Esophagus mucosa (tissue), 1 donor: ENCODE measurements at places on chromosomes 12 and 14.
A peak's percentile ranks its signal among the peaks of the same experiment; 100 is the strongest.

GRCh38 chr14:100900837-100901390 lies 2.6 kb downstream of the RTL1 start:
- ATAC-seq, result no peak

DNA sequence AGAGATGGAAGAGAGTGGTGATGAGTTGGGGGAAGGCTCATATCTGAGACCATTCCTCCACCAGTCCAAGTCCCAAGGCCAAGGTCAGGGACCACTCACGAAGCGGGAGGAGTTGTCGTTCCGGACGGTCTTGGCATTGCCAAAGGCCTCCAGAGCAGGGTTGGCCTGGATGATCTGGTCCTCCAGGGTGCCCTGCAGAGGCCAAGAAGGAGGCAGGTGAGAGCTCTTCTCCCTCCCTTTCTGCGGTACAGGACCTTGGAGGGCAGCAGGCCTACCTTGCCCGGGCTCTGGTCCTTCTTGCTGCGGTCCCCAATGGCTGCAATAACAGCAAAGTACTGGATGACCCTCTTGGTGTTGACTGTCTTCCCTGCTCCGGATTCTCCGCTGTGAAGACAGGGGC lies 4.0 kb downstream of the MYH7 start:
- ATAC-seq, result no peak

DNA sequence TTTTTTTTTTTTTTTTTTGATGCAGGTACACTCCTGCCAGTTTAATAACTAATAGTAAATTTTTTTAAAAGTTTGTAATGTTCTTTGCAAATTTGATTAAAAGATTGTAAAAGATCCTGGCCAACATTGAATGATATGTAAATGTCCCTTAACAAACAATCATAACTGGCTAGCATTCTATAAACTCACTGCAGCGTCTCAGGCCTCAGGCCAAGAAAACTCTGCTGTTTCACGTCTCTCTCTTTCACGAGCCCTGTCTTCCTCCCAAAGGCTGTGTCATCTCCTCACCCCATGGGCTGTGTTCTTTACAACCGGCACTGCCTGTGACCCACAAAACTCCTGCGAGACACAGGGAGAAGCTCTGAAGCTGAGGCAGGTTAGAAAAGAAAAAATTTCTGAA lies 103.3 kb downstream of the NUAK1 start:
- ATAC-seq, result no peak

GRCh38 chr14:70340002-70340401 lies 19.5 kb downstream of the COX16 start:
- no peak for ATAC-seq

- ATAC-seq, result peak; percentile 15
Observed at GRCh38 chr12:19482036-19482435, 42.7 kb downstream of the AEBP2 start.

GRCh38 chr12:128909653-128910052 lies 56.4 kb downstream of the GLT1D1 start:
- ATAC-seq, result no peak

GRCh38 chr14:40694023-40694422 lies 912.7 kb upstream of the LRFN5 start:
- no peak for ATAC-seq

- peak; percentile 70 for ATAC-seq
Observed at GRCh38 chr14:91317381-91318308, 73.1 kb upstream of the GPR68 start.

- ATAC-seq, result no peak
Observed at GRCh38 chr14:94040796-94041195, 14.7 kb downstream of the OTUB2 start.

DNA sequence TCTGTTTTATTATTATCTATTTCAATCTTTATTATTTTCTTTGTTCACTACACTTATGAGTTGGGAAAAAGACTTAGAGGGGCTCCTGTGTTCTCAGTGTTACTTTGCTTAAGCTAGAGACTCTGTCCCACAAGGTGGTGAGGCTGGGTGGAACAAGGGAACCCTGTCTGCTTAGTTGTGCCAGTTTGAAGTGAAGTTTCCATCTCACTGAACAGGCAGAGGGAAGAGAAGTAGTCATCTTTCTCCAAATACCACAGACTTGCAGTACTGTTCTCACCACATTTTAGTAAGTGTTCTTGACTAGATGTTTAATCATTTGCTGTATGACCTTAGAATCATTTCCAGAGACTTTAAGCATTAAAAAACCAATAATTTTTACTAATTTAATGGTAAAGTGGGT lies 195.7 kb upstream of the NEDD1 start:
- ATAC-seq, result no peak
